ENCODE measurements at places on chromosomes 11 and 22.

DNA sequence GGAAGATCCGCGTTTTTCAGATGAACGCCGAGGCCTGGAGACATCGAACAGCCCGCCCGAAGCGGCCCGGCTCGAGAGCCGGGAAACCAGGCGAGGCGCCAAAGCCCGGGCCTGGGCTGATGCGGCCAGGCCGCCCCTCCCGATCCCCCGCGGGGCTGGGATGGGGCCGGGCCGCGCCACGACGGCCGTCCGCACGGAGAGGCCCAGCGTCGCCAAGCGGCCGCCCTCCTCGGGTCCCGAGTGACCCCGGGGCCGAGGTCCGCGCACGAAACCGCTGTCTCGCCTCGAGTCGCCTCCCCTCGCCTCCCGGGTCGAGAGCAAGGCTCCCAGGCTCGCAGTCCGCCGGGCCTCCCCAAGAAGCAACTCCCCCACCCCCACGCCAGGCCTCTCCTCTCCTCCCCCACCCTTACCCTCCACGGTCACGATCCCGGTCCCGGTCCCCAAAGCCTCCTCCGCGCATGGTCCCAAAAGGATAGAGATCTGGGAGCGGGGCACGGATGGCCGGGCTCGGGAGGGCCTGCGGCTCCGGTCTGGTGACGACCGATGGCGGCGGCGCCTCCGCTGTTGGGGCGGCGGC is 482 bp downstream of the DDX17 start:
- DNase-seq = peak; percentile 13

DNA sequence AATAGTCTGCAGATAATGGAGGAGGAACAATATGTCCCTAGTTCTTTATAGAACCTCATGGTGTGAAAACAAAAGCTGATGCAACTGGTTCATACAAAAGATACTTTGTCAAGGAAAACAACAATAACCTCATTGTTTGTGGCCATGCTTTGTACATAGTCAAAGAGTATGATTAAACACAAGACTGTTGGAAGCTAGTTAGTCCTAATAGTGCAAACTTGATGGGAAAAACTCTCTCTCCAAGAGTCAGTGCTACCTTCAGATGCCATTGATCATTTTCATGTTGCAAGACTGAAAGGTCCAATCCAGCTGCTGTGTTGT is 20.1 kb upstream of the PLAAT2 start:
- DNase-seq = no peak

DNA sequence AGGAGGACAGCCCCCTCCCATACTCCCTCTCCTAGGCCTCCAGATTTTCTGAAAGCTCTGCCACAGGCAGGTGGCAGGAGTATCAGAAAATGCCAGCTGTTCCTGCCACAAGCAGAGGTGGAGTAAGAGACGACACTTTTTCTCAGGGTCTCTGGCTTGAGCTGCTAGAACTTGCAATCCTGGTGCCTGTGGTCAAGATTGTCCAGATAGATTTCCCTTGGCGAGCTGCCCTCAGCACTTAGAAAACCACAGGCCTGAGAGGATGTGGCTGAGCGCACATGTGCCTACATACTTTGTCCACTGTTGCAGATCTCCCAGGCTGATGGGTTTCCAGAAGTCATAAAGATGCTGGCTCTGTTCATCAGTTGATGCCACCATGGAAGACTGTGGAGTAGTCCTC is 65.7 kb upstream of the NAV2 start:
- DNase-seq = no peak

- DNase-seq = no peak
These were observed 24.4 kb upstream of the SNX19 start for GRCh38 chr11:130940706-130941105.

- DNase-seq = no peak
These were observed 283.1 kb upstream of the CTSC start for GRCh38 chr11:88620568-88621130.

DNA sequence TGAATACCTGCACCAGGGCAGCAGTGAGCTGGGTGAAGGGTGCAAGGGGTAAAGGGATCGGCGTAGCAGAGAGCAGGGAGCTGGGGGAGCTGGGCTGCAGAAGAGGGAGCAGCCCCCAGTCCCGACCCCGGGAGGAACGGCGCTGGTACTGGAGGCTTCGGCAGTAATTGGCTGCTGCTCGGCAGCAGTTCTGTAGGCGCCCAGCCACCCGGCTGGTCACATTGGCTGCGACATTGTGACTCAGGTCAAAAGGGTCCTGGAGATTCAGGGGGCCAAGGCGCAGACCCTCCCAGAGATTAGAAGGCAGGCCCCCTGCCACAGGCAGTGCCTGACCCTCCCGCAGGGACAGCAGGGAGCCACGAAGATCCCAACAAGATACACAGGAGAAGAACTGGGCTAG is 2.1 kb upstream of the EEF1G start:
- DNase-seq = no peak

DNA sequence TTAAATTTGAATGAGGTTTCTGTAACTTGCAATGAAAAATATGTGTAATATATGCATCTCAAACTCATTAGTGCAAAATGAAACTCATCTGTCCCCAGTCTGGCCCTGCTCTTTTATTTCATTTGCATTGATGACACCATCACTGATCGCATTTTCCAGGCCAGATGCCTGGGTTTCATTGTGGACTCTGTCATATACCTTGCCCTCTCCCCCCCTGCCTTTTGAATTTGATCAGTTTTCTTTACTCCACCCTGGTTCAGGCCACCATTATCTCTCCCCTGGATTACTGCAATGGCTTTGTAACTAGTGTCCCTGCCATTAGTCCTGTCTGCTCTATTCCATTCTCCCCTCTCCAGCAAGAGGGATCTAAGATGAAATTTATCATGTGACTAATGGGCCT is 360.6 kb upstream of the C11orf87 start:
- DNase-seq = no peak

- no peak for DNase-seq
These were observed 526.3 kb upstream of the RAG2 start for GRCh38 chr11:37124384-37124783.

DNA sequence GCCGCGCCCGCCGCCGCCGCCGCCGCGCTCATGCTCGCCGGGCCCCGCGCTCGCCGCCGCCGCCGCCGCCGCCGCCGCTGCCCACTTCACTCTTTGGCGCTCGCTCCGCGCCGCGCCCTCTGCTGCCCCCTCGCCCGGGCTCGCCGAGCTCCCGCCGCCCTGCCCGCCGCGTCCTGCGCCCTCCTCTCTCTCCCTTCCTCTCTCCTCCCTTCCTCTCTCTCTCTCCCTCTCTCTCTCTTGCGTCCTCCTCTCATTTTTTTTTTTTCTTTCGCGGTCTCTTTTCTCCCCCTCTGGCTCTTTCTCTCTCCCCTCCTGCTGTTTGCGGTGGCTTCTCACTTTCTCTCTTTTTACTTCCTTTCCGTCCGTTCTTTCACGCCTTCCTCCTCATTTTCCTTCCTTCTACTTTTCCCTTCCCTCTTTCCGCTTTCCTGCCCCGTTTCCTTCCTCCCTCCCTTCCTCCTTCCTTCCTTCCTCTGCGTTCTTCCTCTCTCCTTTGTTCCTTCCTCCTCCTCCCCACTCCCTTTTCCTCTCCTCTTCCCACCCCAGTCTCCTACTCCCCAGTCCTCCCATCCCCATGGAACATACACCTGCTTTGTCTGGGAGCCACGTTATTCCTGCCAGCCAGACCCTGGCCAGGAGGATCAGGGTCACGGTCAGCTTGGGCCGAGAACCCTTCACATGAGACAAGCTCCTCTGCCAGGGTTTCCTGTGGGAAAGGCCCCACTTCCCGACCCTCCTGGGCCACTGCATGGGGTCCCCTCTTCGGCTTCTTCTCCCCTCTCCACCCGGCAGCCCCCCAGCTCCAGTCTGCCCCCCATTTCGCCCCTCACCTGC is 19.3 kb upstream of the SHISAL1 start:
- no peak for DNase-seq

DNA sequence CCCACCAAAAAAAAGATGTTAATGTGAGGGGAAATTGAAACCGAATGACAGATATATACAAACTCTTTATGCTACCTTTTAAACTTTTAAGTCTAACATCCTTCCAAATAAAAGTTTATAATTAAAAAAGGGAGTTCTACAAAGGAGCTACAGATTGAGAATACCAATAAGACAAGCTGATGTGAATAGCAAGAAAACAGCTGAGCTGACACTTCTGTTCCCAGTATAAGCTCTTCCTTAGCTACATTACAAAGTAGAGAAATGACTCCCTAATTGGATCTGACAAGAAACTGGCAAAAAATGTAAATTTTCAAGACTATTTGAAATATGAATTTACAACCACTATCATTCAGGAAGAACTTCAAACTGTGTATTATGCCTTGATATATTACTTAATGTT is 294.6 kb upstream of the SYN3 start:
- no peak for DNase-seq

DNA sequence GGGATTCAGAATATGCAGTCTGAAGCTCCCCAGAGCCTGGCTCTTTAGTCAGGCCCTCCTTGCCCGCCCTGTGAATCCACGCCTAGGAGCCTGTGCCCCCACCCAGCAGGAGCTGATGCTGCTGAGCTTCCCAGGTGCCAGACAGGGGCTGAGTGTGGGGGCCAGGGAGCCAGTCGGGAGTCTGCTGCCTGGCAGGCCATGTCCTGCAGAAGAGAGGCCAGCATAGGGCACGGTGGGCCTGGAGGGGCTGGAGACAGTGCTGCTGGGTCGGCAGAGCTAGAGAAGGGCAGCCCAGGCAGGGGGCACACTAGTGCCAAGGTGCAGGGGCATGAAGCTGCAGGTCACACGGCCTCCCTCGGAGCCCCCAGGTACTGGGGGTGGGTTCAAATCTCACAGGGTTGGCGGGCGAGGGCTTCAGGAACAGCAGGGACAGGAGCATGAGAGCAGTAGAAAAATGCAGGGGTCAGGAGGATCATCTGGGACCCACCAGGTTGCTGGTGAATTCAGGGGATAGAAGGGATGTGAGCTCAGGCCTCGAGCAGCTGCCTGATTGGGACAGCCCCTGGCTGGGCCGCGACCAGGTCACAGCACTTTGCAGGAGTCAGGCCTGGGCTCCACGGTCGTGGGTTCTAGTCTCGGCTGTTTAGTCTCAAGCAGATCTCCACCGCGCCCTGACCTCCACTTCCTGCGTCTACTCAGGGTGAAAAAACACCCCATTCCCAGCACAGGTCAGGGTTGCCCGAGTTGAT is 4.1 kb upstream of the SEPTIN5 start:
- DNase-seq = no peak

DNA sequence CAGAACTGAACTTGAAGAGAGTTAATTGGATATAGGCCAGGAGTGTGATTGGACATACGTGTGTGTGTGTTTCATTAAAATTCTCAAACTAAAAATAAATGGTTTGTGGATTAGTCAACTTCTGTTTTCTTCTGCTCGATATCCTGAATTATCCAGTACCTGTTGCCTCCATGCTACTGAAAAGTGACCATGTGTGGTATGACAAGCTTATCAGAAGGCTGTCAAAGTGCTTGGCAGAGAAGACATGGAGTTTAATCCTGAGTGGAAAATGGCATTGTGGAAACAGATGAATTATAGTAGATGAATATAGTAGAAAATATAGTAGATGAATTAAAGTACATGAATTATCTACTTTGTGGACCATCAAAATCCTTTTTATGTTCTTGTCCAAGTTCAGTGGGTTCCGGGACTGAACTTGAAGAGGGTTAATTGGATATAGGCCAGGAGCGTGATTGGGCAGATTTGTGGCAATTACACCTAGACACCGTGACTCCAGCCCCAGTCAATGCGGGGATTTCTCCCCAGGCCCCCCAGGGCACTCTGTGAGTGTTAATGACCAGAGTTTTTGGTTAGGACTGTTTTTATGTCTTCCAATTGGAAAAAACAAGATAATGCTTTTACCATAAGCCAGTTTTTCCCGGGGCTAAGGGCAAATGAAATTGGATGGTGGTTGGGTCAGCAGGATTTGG is 30.1 kb downstream of the GRAMD1B start:
- DNase-seq = no peak

GRCh38 chr11:61187505-61188130 is 15.7 kb upstream of the PGA3 start:
- DNase-seq = peak; percentile 65

- no peak for DNase-seq
These were observed 50.7 kb downstream of the F2 start for GRCh38 chr11:46769636-46770221.

DNA sequence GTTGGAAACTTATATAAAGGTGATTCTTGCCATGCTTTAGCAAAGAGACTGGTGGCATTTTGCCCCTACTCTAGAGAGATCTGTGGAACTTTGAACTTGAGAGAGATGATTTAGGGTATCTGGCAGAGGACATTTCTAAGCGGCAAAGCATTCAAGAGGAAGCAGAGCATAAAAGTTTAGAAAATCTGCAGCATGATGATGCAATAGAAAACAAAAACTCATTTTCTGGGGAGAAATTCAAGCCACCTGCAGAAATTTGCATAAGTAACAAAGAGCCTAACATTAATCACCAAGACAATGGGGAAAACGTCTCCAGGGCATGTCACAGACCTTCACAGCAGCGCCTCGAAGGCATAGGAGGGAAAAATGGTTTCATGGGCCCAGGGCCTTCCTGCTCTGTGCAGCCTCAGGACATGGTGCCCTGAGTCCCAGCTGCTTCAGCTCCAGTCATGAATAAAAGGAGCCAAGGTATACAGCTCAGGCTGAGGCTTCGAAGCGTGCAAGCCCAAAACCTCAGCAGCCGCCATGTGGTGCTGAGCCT is 83.4 kb downstream of the MRTFA start:
- DNase-seq = no peak

DNA sequence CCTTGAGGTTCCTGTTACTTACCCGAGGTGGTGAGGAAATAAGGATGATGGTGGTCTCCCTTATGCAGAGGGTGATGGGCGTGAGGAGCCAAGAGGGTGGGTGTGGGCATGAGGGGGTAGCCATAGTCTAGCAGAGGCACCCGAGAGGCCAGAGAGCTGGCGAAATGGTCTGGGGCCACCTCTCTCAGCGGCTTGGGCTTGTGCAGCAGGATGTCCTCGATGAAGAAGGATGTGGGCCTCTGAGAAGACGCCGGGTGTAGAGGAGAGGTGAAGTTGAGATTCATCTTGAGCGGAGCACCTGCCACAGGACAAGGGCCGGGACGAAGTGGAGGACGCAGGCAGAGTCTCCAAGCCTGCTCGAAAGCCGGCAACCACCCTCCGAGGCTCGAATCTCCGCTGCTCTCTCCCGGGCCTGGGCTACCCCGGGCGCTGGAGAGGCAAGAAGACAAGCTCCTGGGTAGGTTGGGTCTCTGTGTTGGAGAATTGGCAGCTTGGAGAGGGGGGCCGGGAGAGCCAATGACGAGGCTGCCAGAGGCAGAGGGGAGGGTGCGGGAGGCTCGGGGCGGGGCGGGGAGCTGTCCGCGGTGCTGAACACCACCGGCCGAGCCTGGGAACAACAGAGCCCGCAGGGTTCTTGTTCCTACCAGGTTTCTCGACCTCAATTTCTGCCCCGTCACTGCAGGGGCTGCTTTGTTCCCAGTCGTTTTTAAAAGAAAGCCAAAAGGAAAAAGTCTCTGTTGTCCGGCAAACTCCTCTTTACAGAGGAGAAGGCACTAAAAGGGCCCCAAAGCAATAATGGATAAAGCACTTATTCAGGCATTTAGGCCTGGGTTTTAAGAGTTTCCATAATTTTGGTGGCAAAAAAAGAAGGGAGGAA is at the start of gene BSX:
Gene BSX, minus strand, starts transcription at position 447 of the 877 bp plus-strand sequence. Its CDS starts 163 bp downstream, at position 284.
- DNase-seq = no peak
